LoVo (cell line): ENCODE measurements at places on chromosomes 12 and 14.
A peak's percentile ranks its signal among the peaks of the same experiment; 100 is the strongest.

DNA sequence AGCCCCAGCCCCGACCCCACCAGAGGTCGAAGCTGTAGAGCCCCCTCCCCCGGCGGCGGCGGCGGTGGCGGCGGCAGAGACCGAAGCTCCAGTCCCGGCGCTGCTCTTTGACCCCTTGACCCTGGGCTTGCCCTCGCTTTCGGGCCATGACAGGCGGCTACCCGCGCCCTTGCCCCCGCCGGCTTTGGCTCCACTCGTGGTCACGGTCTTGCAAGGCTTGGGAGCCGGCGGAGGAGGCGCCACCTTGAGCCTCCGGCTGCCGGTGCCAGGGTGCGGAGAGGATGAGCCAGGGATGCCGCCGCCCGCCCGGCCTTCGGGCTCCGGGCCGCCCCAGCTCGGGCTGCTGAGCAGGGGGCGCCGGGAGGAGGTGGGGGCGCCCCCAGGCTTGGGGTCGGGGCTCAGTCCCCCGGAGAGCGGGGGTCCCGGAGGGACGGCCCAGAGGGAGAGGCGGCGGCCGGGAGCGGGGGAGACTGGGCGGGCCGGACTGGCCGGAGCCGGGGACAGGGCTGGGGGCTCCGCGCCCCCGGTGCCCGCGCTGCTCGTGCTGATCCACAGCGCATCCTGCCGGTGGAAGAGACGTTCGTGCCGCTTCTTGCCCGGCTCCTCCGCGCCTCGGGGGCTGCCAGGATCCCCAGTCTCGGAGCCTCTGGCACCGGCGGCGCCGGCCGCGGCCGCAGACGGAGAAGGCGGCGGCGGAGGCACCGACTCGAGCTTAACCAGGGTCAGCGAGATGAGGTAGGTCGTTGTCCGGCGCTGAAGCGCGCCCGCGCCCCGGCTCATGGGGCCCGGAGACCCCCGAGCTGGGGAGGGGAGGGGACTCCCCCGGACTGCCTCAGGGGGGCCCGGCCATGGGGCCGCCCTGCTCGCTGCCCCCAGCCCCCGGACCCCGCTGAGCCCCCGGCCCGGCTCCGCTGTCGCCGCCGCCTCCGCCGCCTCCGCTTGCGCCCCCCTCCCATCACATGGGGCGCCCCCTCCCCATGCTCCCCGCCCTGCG is 778 bp downstream of the AGAP2 start:
- no peak for DNase-seq

DNA sequence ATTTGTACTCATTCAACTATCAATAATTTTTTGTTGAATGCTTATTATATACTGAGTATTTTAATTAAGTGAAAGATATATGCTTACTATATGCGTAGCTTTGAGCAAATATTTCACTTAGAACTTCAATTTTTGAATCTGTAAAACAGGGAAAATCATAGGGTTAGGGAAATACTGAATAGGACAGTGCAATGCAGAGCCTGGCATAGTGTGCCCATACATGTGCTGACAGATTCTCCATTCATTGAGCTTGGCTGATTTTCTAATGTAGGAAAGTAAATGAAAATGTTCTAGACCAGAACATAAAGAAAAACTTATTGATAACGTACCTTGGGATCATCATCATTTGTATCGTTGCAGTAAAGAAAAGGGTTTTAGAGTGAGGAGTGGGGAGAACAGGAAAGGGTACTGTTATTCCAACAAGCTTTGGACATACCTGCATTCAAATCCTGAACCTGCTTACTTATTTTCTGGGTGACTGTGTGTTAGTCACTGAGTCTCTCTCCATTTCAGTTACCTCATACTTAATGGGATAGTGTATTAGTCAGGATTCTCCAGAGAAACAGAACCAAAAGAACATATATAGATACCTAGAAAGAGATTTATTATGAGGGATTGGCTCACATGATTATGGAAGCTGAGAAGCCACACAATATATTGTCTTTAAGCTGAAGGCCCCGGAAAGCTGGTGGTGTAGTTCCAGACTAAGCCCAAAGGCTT is 436.4 kb downstream of the ADAMTS20 start:
- DNase-seq, result no peak

- DNase-seq, result no peak
Measured at GRCh38 chr12:57455374-57456144, 452 bp downstream of the INHBE start.

- peak; percentile 42 for DNase-seq
Measured at GRCh38 chr12:111775205-111776193, 8.8 kb downstream of the ALDH2 start.

GRCh38 chr14:106460916-106461315 is 934.5 kb downstream of the TMEM121 start:
- DNase-seq, result no peak

DNA sequence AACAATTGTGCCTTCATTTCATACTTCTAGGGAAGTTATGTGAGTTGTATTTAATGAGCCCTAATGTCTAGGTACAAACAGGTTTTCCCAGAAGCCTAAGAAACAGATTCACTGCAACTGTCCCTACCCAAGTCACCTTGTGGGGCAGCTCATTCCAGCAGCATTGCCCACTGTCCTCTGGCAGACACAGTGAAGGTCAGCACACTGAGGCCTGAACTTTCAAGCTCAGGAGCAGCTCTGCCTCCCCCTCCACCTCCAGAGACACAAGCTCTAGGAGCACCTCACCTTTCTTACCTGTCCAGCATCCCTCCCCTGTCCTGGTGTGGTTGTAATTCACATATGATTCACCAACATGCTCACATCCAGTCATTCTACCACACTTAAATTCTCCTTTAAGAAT is 15.7 kb downstream of the UBE3B start:
- no peak for DNase-seq
